Endothelial cell of umbilical vein (primary cell): ENCODE measurements at places on chromosomes 3 and 15.

- no peaks in the 10 kb centered on the region for H3K4me1 ChIP-seq
- no peak overlapping the region for H3K4me3 ChIP-seq
- H3K27me3 ChIP-seq: no peaks in the 10 kb centered on the region
- DNase-seq: no peak
- no peak overlapping the region for H3K27ac ChIP-seq
Observed at GRCh38 chr3:45112939-45113338, 33.2 kb downstream of the CDCP1 start.

DNA sequence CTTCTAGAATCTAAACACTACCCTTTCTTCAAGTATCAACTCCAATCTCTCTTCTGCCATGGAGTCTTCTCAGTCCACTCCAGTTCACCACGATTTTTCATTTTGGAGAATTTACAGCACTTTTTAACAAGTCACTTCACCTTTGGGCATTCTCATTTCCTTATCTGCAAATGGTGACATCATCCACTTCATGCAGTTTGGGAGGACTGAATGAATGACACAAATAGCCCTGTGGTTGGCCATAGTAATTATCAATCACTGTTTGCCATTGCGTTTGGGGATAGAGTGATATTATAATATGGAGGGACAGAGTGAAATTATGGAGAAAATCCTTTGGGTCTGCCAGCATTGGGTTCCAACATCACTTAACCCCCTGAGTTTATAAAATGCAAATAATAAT, 38.0 kb upstream of the TM4SF1 start:
- H3K4me1 ChIP-seq: peaks cover 13% of the 10 kb centered on the region
- peak; percentile 18 for DNase-seq
- H3K27me3 ChIP-seq: no peaks in the 10 kb centered on the region
- no peak overlapping the region for H3K4me3 ChIP-seq

DNA sequence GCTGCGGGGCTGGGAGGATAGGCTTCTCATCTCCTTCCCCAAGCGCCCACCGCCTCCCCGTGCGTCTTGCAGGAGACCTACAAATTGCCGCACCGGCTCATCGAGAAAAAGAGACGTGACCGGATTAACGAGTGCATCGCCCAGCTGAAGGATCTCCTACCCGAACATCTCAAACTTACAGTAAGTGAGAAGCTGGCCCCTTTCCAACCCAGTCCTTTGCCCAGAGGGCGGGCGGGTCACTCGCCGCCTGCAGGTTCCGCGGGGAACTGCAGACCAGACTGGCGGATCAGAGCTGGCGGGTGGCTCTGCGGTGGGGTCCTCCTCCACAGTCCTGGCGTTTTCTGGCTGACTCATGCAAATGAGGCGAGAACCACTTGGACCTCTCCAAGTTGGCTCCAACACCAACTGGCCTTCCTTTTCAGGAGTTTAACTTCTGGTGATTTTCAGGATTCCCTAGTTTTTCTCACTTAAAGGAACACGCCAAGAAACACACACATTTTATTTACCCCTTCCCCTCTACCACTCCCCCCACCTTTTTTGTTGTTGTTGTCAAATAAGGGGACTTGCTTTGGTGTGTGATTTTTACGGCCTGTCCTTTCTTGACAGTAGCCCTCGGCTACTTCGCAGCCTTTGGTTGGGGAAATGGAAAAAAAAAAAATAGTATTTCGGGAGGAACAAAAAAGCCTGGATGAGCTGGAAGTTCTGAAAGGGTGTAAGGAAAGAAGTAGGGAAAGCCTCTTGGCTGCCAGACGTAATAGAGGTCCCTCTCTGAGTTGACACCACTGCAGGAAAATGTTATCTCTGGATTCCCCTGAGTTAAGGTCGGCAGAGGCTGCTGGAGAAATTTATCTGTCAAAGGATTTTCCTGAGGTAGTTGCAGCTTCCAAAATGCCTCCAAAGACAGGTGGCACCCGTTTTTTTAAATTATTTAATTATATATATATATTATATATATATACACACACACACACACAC, 1.3 kb downstream of the BHLHE40 start:
- peaks cover 8% of the 10 kb centered on the region for H3K36me3 ChIP-seq
- peak overlapping the region; percentile 80 for H3K27ac ChIP-seq
- no peaks in the 10 kb centered on the region for H3K27me3 ChIP-seq
- peak overlapping the region; percentile 79 for H3K4me3 ChIP-seq
- peaks cover 63% of the 10 kb centered on the region for H3K4me1 ChIP-seq

- no peak overlapping the region for H3K4me3 ChIP-seq
- H3K27me3 ChIP-seq: no peaks in the 10 kb centered on the region
- no peaks in the 10 kb centered on the region for H3K36me3 ChIP-seq
- H3K4me1 ChIP-seq: no peaks in the 10 kb centered on the region
- H3K27ac ChIP-seq: no peak overlapping the region
- no peak for DNase-seq
Observed at GRCh38 chr3:55468251-55468650, 18.9 kb downstream of the WNT5A start.
